ENCODE measurements at places on chromosomes 11 and 22.

- DNase-seq = peak; percentile 61
Observed at GRCh38 chr11:86551288-86552092, 120.9 kb downstream of the ME3 start.

- peak; percentile 67 for DNase-seq
Observed at GRCh38 chr22:32106930-32107329, 52.2 kb downstream of the C22orf42 start.

DNA sequence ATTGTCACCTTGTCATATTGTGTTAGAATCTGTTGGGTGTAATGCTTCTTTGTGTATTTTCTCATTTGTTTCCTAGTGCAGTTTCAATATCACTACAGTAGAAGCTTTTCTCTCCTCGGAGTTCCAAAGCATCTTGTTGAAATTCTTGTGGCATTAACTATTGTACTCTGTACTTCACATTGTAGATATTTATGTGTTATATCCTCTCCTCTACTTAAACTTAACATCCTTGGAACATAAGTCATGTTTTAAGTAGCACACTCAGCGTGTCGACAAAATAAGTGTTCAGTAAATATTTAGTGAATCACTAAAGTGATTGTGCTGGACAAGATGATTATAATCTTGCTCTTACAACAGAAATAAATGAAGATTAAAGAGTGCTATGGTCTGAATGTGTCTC, 201.7 kb downstream of the ARHGAP42 start:
- no peak for DNase-seq

- no peak for DNase-seq
Observed at GRCh38 chr11:102382384-102382783, 35.4 kb downstream of the BIRC2 start.

- no peak for DNase-seq
Observed at GRCh38 chr22:39444247-39444800, 12.5 kb upstream of the MGAT3 start.

DNA sequence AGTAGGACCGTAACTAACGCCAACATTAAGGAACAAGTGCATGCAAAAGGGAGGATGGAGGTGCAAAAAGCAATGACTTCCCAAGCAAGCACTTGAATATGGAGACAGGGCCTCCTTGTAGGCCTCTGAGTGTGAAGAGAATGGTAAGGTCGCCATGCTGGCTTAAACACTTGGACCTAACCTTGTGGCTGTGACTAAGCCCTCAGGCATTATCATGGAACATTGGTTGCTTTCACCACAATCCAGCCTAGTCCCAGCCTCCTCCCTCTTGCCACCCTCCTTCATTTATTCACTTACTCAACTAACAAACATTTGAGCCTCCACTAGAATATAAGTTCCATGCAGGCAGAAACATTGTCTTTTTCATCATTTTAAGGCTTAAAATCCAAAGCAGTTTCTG, 11.9 kb upstream of the SYTL2 start:
- DNase-seq = no peak

GRCh38 chr11:93905384-93905783, 55.0 kb upstream of the VSTM5 start:
- no peak for DNase-seq

- no peak for DNase-seq
Observed at GRCh38 chr22:37482244-37482643, 3.9 kb downstream of the MFNG start.

GRCh38 chr11:122951211-122951610, 30.4 kb downstream of the BSX start:
- DNase-seq = no peak

DNA sequence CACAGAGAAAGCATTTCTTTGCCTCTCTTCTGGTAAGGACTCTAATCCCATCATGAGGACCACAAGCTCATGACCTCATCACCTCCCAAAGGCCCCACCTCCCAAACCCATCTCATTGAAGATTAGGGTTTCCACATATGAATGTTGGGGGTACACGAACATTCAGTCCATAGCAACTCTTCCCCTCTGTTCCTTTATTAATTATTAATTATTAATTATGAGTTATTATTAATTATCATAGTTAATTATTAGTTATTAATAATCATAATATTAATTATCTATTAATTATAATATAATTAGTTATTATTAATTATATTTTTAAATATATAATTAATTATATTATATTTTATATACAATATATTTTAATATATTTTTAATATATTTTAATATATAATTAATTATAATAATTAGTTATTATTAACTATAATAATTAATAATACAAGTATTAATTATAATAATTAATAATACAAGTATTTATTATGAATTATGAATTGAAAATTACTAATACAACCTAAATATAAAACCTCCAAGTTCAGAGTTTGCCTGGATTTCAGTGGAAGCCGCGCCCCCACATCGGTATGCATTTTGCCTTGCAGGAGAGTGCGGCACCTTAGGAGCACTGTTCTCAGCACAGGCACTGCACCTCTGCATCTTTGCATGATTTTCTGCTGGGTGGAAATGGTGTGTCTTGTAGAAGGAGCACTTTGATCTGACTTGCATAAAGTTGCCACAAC, 128.0 kb upstream of the FGF3 start:
- no peak for DNase-seq

DNA sequence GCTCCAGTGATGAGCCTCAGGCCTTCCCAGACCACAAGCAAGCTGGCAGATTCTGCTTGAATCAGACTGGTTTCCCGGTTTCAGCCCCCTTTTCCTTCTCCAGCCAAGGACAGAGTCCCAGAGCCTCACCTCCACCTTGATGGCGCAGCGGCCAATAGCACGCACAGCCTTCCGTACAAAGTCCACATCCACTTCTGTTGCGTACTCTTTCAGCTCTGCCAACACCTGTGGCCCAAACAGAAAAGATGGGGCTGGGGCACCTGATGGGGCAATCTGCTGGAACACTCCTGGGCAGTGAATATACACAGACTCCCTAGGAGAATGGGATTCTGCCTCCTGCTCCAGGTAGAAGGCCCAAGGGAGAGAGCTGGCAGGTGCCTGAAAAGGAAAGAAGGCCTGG, 35.5 kb upstream of the RASL10A start:
- DNase-seq = no peak

GRCh38 chr11:99244613-99245012, 223.9 kb downstream of the CNTN5 start:
- no peak for DNase-seq

GRCh38 chr22:45896153-45896951, 80.6 kb downstream of the WNT7B start:
- peak; percentile 93 for DNase-seq

- DNase-seq = no peak
Observed at GRCh38 chr11:73306069-73306841, 1.8 kb upstream of the ARHGEF17 start.
